Glomerular endothelial cell (primary cell): ENCODE measurements at places on chromosomes 2 and 18.

DNA sequence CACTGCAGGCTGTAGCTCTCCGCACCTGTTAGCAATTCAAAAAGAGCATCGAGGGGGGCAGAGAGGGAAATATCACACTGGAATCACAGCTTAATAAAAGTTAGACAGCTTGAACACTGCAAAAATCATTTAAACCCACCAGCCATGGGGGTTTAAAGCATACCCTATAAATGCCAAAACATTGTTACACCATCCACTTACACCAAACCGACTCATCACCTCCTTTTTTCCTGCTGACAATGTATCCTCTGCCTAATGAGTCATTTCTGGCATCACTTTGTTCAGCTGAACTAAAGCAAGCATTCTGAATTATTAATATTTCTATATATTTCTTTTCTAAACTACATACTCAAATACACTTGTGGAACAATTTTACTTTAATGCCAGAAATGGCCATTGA, 21.6 kb downstream of the MC4R start:
- no peak for DNase-seq

DNA sequence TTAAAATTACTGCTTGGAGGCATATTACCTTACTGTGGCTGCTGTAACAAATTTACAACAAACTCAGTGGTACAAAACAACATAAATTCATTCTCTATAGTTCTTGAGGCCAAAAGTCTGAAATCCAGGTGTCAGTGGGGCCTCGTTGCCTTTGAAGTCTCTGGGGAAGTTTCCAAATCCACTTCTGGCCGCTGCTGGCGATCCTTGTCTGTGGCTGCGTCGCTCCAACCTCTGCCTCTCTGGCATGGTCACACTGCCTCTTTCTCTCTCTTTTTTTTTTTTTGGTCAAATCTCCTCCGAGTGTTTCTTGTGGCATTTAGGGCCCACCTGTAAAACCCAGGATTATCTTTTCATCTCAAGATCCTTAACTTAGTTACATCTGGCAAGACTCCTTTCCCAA, 182.8 kb downstream of the ST6GAL2 start:
- no peak for DNase-seq

GRCh38 chr2:68784915-68785314, 50.3 kb downstream of the ARHGAP25 start:
- no peak for DNase-seq

DNA sequence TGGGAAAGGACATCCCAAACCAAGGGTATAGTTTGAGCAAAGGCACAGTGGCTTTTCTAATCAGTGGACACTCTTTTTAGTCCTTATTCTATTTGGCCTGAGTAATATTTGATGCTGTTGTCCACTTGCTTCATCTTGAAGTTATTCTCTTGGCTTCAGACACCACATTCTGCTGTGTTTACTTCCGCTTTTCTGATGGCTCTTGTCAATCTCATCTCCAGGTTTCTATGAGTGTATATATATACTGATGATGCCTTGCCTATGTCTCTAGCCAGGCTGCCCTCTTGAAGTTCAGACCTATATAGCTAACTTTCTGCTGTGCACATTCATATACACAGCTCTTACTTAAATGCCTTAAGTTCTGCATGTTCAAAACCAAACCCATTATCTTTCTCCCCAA, 83.1 kb downstream of the EFEMP1 start:
- DNase-seq, result no peak
